ENCODE measurements at places on chromosomes 4 and X. TPM values are rescaled to one million over a fixed set of nuclear protein-coding genes. Genes with fewer than 3 reads are reported as not detected.
A peak's percentile ranks its signal among the peaks of the same experiment; 100 is the strongest.

The JADE1 gene
- polyA plus RNA-seq = 13.9 TPM

The YTHDC1 gene
- 36.4 TPM for polyA plus RNA-seq

The OCIAD1 gene
- polyA plus RNA-seq = 193 TPM

The CITED1 gene
- 0.36 TPM for polyA plus RNA-seq

The PGAM4 gene
- polyA plus RNA-seq = not detected

The GPRASP1 gene
- polyA plus RNA-seq = 9.9 TPM

The ANK2 gene
- polyA plus RNA-seq = 78.6 TPM

The SLC4A4 gene
- 7.0 TPM for polyA plus RNA-seq

The GAGE12E gene
- not detected for polyA plus RNA-seq

The GPR34 gene
- 1.5 TPM for polyA plus RNA-seq

- DNase-seq = no peak
Measured at GRCh38 chr4:39825741-39826231, 127.8 kb downstream of the UBE2K start.

DNA sequence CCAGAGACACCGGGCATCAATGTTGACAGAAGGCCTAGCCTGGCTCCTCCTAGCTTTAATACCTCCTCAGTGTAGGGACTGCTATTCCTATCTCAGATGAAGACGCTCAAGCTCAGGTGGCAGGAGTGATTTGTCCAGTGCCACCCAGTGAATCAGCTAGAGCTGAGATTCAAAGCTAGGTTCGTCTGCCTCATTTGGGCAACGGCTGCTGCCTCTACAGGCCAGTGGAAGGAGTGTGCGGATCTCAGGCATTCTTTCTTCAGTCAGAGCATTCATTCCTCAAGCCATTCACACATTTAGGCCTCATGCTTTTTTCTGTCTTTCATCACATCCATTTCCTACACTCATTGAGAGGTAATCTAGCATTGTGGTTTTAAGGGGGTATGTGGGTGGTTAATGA is 7.3 kb downstream of the TSR2 start:
- no peak for DNase-seq

GRCh38 chr4:175536852-175537453 is 275.1 kb downstream of the GPM6A start:
- no peak for DNase-seq

- no peak for DNase-seq
Measured at GRCh38 chrX:150038315-150038714, 100.0 kb upstream of the EOLA2 start.

GRCh38 chr4:7828793-7829301 is 110.8 kb downstream of the AFAP1 start:
- no peak for DNase-seq

GRCh38 chr4:150679018-150679764 is 97.2 kb downstream of the MAB21L2 start:
- DNase-seq = no peak

GRCh38 chr4:78068481-78068880 is 11.4 kb downstream of the FRAS1 start:
- DNase-seq = no peak

DNA sequence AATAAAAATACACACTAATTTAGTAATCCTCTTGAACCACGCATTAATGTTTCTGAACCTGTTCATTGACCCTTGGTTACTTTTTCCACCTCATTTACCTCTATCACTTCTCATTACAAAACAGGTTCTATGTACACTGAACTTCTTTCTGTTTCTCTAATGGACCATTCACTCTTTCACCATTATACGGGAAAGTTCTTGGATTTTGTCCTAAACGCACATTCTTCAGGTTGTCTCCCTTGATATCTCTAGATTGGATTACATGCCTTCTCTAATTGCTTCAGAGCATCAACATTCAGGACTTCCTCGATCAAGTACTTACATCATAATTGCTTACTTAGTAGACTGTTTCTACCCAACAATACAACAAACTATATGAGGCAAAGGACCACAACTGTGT is 359.4 kb upstream of the FSTL5 start:
- DNase-seq = no peak

GRCh38 chrX:70960730-70961129 is 29.8 kb upstream of the SLC7A3 start:
- DNase-seq = no peak

- DNase-seq = no peak
Measured at GRCh38 chr4:161554372-161554990, 609.3 kb downstream of the FSTL5 start.

DNA sequence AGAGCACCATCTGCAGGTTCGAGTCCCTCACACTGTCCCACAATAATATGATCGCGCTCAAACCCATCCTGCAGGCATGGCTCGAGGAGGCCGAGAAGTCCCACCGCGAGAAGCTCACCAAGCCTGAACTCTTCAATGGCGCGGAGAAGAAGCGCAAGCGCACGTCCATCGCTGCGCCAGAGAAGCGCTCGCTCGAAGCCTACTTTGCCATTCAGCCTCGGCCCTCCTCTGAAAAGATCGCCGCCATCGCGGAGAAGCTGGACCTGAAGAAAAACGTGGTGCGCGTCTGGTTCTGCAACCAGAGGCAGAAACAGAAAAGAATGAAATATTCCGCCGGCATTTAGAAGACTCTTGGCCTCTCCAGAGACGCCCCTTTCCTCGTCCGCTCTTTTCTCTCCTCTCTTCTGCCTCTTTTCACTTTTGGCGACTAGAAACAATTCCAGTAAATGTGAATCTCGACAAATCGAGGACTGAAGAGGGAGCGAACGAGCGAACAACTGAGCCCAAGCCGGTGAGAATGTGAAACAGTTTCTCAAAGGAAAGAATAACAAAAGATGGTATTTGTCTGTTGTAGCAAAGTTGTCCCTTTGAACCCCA is 1.9 kb downstream of the POU4F2 start:
- DNase-seq = no peak

DNA sequence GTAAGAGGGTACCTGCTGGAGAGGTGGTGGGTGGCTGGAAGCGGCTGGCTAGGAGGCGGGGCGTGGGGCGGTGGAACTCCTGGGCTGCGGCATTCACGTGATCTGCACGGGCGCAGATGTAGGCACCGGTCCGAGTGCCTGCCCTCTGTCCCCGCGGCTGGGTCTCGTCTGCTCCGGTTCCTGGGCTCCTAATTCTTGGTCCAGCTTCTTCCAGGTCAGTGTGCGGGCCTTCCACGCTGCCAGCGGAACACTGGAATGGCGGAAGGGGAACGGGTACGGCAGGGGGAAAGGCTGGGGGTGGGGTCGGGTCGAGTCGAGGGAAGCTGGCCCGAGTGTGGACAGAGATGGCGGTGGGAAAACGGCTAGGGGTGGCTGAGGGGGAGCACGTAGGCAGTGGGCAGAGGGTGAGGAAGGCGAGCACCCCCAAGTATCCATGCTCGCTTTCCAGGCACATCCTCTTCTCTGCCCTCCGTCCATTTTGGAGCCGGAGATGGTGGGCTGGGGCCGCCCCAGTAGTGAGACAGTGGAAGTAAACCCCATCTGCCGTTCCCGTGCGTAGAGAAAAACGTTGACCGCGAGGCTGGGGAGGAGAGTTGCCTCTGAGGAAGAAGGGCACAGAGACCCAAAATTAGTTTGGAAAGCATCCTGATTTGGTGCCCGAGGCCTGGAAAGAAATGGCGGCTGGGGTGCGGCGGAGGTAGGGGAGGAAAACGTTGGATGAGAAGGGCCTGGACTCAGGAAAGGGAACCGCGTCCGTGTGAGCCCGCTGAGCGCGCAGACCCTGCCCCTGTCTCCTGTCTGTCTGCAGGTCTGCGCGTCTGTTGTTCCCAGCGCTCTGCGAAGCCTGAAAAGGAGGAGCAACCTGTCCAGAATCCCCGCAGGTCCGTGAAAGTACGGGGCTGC is at the start of gene TCEAL4:
TCEAL4 (plus strand) TSS at position 105 of the 903 bp plus-strand sequence. CDS start 1,161 bp downstream, outside the sequence.
- peak; percentile 80 for DNase-seq

- DNase-seq = peak; percentile 35
Measured at GRCh38 chr4:8598391-8599090, 6.0 kb downstream of the CPZ start.

DNA sequence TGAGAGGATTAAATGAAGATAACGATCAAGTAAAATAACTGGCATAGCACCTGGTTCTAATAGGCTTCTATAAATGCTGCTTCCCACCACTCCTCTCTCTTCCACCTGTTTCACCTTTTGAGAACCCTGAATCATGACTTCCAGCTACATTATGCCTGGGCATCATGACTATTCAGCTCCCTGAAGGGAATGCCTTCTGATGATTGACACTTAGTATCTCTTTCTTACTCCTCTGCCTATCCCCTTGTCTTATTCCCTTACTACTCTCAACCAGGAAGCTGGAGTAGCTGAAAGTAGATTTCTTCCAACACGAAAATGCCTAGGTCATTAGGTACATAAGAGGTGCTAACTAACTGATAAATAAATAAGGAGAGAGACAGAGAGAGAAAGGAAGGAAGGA is 24.7 kb upstream of the CXCL8 start:
- no peak for DNase-seq

- no peak for DNase-seq
Measured at GRCh38 chr4:76981644-76982043, 32.1 kb downstream of the SEPTIN11 start.

GRCh38 chr4:70713453-70714078 is 8.2 kb upstream of the RUFY3 start:
- no peak for DNase-seq

DNA sequence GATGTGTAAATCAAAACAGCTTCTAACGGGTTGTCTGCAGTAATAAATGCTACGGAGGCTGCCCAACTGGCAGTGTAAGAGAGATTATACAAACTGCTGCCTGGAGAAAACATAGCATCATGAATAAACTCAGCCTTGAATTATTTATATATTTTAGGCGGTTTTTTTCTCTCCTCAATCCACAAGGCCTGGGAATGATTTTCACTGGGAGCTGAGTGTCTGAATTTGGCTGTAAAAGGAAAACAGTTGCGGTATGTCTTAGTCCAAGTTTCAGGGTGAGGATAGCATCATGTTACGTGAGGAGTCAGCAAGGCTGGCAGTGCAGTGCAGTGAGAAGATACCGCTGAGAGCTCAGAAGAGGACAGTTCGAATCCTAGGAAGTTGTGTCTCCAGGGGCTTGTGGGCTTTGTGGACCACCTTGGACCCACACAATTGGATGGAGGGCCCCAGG is 291.5 kb upstream of the BOD1L1 start:
- peak; percentile 42 for DNase-seq

- DNase-seq = no peak
Measured at GRCh38 chrX:39765327-39765726, 332.4 kb downstream of the BCOR start.
